ENCODE measurements at places on chromosomes 5 and 9.

- no peak for DNase-seq
Observed at GRCh38 chr9:1870915-1871314, 144.2 kb upstream of the SMARCA2 start.

- DNase-seq = no peak
Observed at GRCh38 chr5:177545487-177546257, 8.7 kb downstream of the FAM193B start.

DNA sequence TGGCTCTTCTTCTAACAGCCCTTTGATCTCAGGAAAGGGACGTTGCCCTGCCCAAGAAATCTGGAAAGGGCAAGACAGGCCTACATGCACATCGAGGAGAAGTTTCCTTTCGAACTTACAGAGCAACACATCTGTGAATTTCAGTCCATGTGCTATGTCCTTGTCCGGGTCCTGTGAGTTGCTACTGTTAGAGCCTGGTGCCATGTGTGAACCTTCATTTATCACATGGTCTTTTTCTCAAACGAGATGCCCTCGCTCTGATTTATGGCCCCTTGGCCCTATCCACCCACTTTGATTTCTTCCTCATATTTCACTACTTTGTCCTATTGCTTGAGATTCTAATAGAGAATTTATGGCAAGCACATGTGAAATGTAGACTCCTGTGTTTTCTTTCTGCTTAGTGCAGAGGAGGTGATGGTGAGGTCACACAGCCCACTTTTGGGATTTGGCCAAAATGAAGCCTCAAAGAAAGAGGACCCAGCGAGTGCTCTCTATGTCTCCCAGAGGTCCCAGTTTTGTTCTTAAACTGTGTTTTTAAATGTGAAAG lies 153.1 kb downstream of the SNCAIP start:
- no peak for DNase-seq

- no peak for DNase-seq
Observed at GRCh38 chr5:149046196-149046829, 16.5 kb downstream of the SH3TC2 start.

GRCh38 chr9:108575276-108575675 lies 280.5 kb downstream of the ACTL7B start:
- no peak for DNase-seq

DNA sequence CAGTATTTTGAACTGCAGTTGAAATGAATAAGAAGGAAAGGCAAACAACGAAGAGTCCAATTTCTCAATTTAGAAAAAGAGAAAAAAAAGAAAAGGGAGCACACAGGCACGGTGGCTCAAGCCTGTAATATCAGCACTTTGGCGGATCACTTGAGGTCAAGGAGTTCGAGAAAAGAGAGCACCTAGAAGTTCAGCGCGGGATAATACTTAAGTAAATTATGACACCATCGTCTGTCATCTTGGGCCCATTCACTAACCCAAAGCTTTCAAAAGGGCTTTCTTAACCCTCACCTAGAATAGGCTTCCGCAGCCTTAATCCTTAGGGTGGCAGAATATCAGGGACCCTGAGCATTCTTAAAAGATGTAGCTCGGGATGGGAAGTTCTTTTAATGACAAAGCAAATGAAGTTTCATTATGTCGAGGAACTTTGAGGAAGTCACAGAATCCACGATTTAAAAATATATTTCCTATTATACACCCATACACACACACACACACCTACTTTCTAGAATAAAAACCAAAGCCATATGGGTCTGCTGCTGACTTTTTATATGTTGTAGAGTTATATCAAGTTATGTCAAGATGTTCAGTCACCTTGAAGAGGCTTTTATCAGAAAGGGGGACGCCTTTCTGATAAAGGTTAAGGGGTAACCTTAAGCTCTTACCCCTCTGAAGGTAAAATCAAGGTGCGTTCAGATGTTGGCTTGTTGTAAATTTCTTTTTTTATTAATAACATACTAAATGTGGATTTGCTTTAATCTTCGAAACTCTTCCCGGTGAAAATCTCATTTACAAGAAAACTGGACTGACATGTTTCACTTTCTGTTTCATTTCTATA lies 602 bp upstream of the CD274 start:
- no peak for DNase-seq

DNA sequence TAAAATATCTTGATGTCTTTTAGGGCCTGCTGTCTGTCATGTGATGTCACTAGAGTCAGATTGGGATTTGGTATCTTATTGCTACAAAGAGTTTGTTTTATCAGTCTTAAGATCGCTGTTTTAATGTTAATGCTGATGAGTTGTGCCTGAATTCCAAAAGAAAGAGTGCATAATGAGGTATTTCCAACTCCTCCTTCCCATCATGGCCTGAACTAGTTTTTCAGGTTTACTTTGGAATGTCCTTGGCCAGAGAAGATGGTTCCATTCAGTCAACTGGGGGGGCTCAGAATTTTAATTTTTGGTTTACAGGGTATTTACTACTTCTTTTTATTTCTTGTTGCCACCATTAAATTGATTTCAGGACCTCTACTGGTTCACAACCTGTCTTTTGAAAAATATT lies 74.3 kb upstream of the MARCHF11 start:
- no peak for DNase-seq

GRCh38 chr9:71766663-71767062 lies 1.6 kb downstream of the CEMIP2 start:
- no peak for DNase-seq

- DNase-seq = no peak
Observed at GRCh38 chr5:37037840-37038239, 161.3 kb downstream of the NIPBL start.

All from T1000 (cell line).